Aorta (tissue), 5 donors: ENCODE measurements at places on chromosomes 4 and X. TPM values are rescaled to one million over a fixed set of nuclear protein-coding genes. Genes with fewer than 3 reads are reported as not detected.

PCDH10 gene
- 5.0 TPM for polyA plus RNA-seq

PLAC8 gene
- 48.1 TPM for polyA plus RNA-seq

MAGEE2 gene
- polyA plus RNA-seq = not detected

STK26 gene
- 1.0 TPM for polyA plus RNA-seq

ASMT gene
- 6.9 TPM for polyA plus RNA-seq

MAGEA4 gene
- not detected for polyA plus RNA-seq

BTC gene
- 6.0 TPM for polyA plus RNA-seq

DNA sequence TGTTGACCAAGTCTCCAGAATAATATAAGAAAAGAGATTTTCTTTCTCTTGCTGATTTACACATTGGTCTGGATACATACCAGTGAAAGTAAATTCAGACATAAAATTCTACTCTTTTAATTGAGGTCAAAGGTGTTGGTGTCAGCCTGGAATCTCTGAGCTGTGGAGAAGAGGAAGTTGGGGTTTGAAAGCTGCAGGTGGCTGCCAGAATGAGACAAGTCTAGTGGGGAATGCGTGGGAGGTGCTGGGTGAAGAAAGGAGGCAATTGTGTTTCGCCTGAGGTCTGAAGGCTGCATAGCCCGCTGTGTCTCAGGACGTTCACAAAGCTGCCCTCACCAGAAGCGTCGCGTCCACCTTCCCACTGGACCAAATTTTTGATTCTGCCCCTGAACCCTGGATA lies 31.2 kb downstream of the PHEX start:
- DNase-seq = no peak

DNA sequence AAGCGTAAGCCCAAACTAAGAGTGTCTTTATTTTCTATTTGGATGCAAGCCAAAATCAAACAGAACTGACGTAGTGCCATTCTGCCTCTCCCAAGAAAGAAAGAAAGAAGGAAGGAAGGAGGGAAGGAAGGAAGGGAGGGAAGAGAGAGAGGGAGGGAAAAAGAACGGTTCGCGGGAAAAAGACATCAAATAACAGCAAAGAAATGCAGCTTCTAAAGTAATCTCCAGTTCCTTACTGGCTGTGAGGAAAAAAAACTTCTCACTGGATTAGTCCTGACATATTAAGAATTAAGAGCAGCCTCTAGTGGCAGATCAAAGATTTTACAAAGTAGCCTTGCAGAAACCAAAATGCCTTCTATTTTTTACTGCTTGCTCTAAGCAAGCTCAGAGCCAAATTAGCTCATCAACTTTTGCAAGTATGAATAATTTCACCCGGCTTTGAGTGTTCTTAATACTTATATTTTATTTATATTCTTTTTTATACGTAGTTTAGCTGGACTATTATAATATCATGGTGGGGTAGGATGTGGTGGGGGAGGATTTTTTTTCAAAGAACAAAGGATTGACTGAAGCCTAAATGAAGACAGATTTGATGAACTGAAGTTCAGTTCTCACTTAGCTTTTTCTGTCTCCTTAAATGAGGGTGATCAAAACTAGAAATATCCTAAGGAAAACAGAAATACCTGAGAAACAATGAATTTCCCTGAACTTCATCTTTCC lies 36.6 kb downstream of the PITX2 start:
- no peak for DNase-seq

GRCh38 chrX:41019041-41019392 lies 66.2 kb upstream of the USP9X start:
- no peak for DNase-seq

GRCh38 chr4:23117826-23118225 lies 425.1 kb downstream of the GBA3 start:
- DNase-seq = no peak

DNA sequence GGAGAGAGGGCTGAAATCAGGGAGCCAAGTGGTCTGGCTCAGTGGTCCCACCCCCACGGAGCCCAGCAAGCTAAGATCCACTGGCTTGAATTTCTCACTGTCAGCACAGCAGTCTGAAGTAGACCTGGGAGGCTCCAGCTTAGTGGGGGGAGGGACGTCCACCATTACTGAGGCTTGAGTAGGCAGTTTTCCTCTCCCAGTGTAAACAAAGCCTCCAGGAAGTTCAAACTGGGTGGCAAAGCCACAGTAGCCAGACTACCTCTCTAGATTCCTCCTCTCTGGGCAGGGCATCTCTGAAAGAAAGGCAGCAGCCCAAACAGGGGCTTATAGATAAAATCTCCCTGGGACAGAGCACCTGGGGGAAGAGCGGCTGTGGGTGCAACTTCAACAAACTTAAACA lies 88.1 kb downstream of the NPFFR2 start:
- DNase-seq = no peak

DNA sequence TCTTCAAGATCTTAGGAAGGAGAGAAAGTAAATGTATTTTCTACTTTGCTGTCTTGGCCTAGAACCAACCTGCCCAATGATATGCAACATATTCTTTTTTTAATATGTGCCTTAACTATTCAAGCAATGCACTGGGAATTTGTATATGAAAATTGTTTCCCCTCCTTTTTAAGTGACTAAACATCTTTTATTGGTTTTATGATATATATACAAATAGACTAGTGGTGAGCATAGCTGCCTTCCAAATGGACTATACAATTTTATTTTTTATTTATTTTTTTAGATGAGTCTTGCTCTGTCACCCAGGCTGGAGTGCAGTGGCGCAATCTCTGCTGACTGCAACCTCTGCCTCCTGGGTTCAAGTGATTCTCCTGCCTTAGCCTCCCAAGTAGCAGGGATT lies 10.3 kb downstream of the NOCT start:
- DNase-seq = no peak

DNA sequence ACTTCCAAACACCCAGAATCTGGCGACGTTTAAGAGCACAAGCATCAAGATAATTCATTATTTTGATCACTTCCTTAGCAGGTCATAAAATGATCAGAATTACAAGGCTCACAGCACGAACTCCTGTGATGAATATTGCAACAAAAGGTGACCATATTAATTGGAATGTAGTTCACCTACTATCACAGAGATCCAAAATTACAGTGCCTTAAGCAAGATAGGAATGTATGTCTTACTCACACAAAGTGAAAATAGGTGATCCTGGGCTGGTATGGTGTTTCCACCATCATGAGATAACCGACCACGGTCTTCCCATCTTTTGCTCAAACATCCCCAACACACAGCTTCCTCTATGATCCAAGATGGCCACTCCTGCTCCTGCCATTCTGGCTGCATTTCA lies 131.2 kb downstream of the SCFD2 start:
- no peak for DNase-seq

GRCh38 chrX:43474321-43474720 lies 181.8 kb upstream of the MAOA start:
- no peak for DNase-seq

- no peak for DNase-seq
Observed at GRCh38 chr4:167221084-167221483, 13.2 kb downstream of the SPOCK3 start.

DNA sequence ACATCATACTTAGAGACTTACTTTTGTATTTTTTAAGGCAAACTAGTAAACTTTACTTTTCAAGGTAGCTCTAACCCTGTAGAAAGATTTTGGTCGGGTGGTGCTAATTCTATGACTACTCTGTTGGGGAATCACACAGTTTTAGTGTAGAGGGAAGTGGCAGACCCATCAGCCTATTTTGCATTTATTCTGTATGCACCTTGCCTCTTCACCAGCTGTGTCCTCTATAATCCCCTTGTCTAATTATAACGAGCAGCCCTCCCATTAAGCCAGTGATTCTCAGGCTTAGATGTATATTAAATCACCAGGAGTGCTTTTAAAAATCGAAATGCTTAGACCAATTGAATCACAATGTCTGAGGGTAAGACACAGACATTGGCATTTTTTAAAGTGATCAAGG lies 78.1 kb downstream of the GALNT7 start:
- DNase-seq = no peak

GRCh38 chr4:140466146-140466545 lies 31.9 kb downstream of the MGAT4D start:
- DNase-seq = no peak

DNA sequence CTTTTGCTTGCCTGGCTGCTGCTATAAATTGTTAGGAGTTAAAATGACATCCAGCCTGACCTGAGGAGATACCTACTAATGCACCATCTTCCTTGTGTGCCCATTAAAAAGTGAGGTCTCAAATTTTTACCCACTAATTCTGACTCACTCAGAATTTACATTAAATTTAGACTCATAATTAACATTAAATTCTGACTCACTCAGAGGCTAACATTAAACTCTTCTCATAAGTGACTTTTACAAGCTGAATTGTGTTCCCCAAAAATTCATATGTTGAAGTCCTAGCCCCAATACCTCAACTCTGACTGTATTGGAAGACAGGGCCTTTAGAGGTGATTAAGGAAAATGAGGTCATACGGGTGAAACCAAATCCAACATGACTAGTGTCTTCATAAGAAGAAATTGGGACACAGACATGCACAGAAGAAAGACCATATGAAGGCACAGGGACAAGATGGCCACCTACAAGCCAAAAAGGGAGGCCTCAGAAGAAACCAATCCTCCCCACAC lies 11.8 kb downstream of the CASP6 start:
- DNase-seq = no peak

- no peak for DNase-seq
Observed at GRCh38 chr4:28228561-28229491, 1368.2 kb downstream of the STIM2 start.

- DNase-seq = no peak
Observed at GRCh38 chr4:3290476-3290875, 2.3 kb upstream of the RGS12 start.

- DNase-seq = no peak
Observed at GRCh38 chr4:75497133-75497532, 17.1 kb downstream of the RCHY1 start.

DNA sequence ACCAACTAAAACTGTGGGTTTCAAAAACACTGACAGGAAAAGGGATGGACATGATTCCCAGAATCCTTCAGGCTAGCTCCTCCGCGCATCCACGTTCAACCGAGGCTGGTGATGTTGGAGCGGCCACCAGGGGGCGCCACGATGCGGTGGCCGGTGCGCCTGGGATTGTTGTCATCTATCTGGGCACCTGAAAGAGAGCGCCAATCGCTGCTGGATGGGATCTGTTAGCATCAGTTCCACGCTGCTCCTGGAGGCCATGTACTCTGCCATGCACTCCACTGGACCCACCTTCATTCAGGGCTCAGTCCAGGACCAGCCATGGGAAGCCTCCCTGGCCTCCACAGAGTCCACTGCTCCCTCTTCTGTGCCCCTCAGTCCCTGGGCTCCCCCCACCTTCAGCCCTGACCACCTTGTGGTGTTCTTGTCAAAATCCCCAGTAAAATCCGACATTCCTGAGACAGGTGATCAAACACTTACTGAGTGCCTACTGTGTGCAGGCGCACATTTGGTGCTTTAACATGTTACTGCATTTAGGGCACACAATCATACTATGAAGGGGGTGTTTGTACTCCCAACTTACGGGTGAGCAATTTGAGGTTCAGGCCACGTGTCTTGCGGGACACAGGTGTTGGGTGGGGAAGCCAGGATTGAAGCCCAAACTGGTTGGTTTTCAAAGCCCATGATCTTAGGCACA lies 71.1 kb downstream of the CRMP1 start:
- DNase-seq = peak; percentile 77

DNA sequence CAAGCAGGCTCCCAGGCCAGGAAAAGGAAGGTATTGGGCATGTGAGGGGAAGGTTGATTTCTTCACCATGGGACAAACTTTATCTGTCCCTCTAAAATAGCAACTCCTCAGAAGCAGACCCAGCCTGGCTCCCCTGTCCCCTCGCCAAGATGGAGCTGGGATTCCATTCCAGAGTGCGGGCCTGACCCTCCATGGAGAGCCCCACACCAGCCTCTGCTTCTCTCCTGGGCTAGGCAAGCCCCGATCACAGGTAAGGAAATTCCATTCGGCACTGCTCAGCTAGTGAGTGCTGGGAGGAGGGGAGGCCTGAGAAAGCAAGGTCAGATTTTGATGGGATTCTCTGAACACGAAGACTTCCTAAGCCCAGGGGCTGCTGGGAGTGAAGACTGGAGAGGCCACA lies 98.4 kb downstream of the EFNB1 start:
- DNase-seq = no peak

DNA sequence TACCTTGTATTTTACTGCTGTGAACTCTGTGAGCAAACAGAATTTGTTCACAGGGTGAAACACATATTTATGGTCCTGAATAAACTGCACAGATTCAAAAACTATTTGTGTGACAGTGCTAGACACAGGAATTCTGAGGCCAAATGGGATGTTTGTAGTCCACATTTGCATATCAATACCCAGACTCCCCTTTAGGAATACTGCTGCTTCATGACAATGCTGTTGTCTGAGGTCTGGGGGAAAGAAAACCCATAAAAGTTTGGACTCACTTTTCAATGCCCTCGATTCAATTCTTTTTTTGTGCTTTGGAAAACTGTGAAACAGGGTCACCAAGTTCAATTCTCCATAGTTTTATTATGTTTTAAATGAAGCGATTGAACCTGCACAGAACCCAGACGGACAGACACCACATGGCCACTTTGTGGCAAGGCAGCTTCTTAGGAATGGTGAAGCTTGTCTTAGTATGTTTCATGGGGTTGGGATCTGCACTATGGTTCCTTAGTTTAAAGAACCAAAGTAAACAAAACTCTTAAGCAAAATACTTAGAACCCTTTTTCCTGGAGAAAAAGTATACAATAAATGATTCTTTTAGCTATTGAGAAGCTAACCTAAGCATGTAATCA lies 92.3 kb upstream of the MAD2L1 start:
- DNase-seq = no peak

DNA sequence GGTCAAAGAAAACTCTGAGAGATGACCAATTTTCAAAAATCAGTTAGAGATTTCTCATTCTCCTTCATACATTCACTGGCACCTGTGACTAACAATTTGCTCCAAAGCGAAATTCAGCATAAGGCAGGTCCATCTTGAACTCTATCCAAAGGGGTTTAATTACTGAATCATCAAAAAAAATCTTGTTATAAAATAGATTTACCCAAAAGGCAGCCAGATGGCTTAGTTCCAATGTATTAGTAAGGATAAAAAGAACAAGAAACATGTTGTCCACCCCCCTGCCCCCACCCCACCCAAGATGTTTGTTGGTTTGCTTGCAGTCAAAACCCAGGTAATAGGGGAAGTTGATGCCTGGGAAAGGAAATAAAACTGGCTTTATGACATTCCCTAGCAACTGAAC lies 200.3 kb downstream of the ANTXR2 start:
- no peak for DNase-seq

GRCh38 chrX:13015536-13016236 lies 28.7 kb downstream of the FAM9C start:
- DNase-seq = no peak

DNA sequence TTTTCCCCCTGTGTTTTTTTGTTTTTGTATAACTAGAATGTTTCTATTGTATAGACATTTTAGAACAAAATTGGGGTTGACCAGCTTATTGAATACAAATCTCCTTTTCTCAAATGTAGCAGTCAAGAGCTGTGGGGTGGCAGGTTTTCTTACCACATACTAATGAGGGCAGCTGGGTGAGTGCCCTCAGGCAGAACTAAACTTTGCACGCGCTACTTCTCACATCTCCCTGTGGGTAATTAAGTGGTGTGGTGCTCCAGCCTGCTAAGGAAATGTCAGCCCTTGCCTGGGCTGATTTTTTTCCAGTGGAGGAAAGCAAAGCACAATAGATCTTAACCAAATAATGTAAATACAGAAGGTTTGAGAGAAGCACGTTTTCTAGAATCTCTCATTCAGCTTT lies 717.6 kb upstream of the TENM3 start:
- no peak for DNase-seq

GRCh38 chrX:131818297-131818936 lies 204.7 kb upstream of the STK26 start:
- no peak for DNase-seq
